Esophagus muscularis mucosa (tissue), 4 donors: ENCODE measurements at places on chromosomes 1 and 21. TPM values are rescaled to one million over a fixed set of nuclear protein-coding genes. Genes with fewer than 3 reads are reported as not detected.

DNA sequence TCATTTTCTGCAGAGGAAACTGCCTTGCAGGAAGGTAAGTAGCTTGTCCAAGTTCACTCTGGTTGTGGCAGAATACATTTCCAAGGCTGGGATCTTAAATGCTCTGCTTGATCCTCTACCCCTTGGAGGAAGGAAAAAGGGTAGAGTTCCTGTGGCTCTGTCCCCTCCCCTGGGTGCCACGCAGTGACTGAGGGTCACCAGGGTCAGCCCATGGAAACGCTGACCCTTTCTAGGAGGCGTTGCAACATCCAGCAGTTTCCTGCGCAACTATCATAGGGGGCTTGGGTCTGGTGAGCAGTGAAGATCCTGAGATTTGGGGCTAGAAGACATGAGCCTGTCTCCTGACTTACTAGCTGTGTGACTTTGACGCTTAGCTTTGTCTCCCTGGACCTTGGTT lies 29.4 kb upstream of the EPS8L3 start:
- peak overlapping the region; percentile 66 for H3K27ac ChIP-seq
- peaks cover 70% of the 10 kb centered on the region for H3K4me1 ChIP-seq
- no peak overlapping the region for H3K4me3 ChIP-seq
- no peaks in the 10 kb centered on the region for H3K27me3 ChIP-seq

GRCh38 chr1:67261680-67262079 lies 46.0 kb upstream of the IL12RB2 start:
- no peak overlapping the region for H3K27ac ChIP-seq
- no peaks in the 10 kb centered on the region for H3K27me3 ChIP-seq
- no peaks in the 10 kb centered on the region for H3K4me1 ChIP-seq
- no peak for DNase-seq
- no peaks in the 10 kb centered on the region for H3K36me3 ChIP-seq
- no peak overlapping the region for H3K4me3 ChIP-seq

- H3K36me3 ChIP-seq = no peaks in the 10 kb centered on the region
- H3K4me1 ChIP-seq = peaks cover 15% of the 10 kb centered on the region
- no peak overlapping the region for H3K27ac ChIP-seq
- H3K27me3 ChIP-seq = no peaks in the 10 kb centered on the region
- H3K4me3 ChIP-seq = no peak overlapping the region
- no peak for DNase-seq
These were observed 255.5 kb downstream of the CTH start for GRCh38 chr1:70666381-70667140.

DNA sequence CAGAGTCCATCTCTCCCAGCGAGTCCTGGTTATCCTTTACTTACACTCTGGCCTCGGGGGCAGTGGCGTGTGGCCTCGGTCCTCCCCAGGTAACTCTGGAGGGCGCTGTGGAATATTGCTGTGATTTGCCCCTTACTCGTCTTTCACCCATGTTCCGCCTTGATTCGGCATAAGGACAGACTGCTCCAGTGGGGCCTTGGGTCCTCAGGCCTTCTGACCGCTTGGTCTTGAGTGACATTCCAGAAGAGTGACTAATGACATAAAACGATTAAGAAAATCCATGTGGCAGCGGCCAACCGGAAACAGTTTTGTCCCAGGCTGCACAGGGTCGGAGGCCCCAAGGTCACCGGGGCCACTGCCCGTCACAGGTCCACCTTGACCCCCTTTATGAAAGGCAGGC lies 11.0 kb downstream of the ICMT start:
- peaks cover 31% of the 10 kb centered on the region for H3K4me1 ChIP-seq
- no peak overlapping the region for H3K4me3 ChIP-seq
- no peak for DNase-seq
- H3K36me3 ChIP-seq = peaks cover 73% of the 10 kb centered on the region

- H3K36me3 ChIP-seq = no peaks in the 10 kb centered on the region
- no peak overlapping the region for H3K4me3 ChIP-seq
- H3K27me3 ChIP-seq = no peaks in the 10 kb centered on the region
- H3K27ac ChIP-seq = no peak overlapping the region
These were observed 124.8 kb upstream of the LMO4 start for GRCh38 chr1:87203904-87204303.

GRCh38 chr1:83512373-83513193 lies 486.3 kb downstream of the TTLL7 start:
- no peak overlapping the region for H3K4me3 ChIP-seq
- peaks cover 34% of the 10 kb centered on the region for H3K4me1 ChIP-seq
- H3K27me3 ChIP-seq = no peaks in the 10 kb centered on the region
- no peaks in the 10 kb centered on the region for H3K36me3 ChIP-seq

GRCh38 chr1:202806845-202807450 lies 1.3 kb downstream of the KDM5B start:
- DNase-seq = no peak
- peak overlapping the region; percentile 89 for H3K27ac ChIP-seq
- H3K4me1 ChIP-seq = peaks cover 72% of the 10 kb centered on the region
- H3K27me3 ChIP-seq = no peaks in the 10 kb centered on the region

- no peak overlapping the region for H3K27ac ChIP-seq
- no peaks in the 10 kb centered on the region for H3K36me3 ChIP-seq
- no peak for DNase-seq
- no peaks in the 10 kb centered on the region for H3K27me3 ChIP-seq
- no peak overlapping the region for H3K4me3 ChIP-seq
These were observed 217.2 kb upstream of the C1orf105 start for GRCh38 chr1:172203135-172203823.

- H3K4me1 ChIP-seq = peaks cover 10% of the 10 kb centered on the region
- peaks cover 26% of the 10 kb centered on the region for H3K36me3 ChIP-seq
- no peak overlapping the region for H3K27ac ChIP-seq
- H3K4me3 ChIP-seq = no peak overlapping the region
- no peak for DNase-seq
- H3K27me3 ChIP-seq = no peaks in the 10 kb centered on the region
These were observed 6.7 kb downstream of the CSTB start for GRCh38 chr21:43769325-43769958.

- DNase-seq = no peak
- H3K36me3 ChIP-seq = no peaks in the 10 kb centered on the region
- no peaks in the 10 kb centered on the region for H3K27me3 ChIP-seq
These were observed 4.2 kb downstream of the NECTIN4 start for GRCh38 chr1:161085165-161085564.

- DNase-seq = no peak
- no peak overlapping the region for H3K4me3 ChIP-seq
- H3K27me3 ChIP-seq = no peaks in the 10 kb centered on the region
- no peaks in the 10 kb centered on the region for H3K36me3 ChIP-seq
- H3K27ac ChIP-seq = no peak overlapping the region
- no peaks in the 10 kb centered on the region for H3K4me1 ChIP-seq
These were observed 388.5 kb upstream of the B3GALT2 start for GRCh38 chr1:193574913-193575312.

DNA sequence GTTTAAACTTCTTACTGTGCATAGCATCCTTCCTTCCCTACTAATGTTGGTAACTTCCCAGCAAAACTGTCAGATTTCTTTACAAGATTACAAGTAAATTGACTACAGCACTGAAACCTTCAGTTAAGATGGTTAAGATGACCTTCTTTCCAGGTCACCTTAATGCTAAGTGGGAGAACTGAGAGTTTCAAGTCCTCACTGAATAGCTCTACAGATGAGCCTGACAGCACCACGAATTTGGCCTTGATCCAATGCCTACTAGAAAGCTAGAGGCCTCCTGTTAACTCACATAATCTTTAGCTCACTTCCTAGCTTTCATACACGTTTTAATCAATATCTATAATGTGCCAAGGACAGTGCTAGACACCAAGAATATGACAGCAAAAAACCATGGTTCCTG lies 276.0 kb upstream of the PLD5 start:
- no peak overlapping the region for H3K4me3 ChIP-seq
- H3K36me3 ChIP-seq = no peaks in the 10 kb centered on the region
- no peaks in the 10 kb centered on the region for H3K4me1 ChIP-seq
- no peak overlapping the region for H3K27ac ChIP-seq
- no peaks in the 10 kb centered on the region for H3K27me3 ChIP-seq
- no peak for DNase-seq

DNA sequence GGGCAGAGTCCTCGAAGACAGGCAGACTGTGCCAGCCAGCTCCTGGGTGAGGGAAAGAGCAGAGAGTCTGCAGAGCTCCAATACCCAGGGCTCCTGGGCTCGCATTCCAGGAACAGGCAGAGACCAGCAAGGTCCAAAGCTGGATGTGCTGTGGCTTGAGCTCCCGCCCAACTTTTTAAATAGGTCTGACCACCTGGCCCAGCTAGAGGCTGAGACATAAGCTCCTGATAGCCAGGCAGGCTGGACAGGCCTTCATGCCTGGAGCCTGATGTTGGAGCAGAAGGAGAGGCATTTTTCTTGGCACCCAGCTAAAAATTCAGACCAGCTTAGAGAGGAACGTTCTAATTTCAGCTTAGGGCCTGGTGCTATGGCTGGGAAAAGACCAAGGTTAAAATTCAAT lies 178.4 kb upstream of the TMEM51 start:
- H3K4me3 ChIP-seq = no peak overlapping the region
- no peak for DNase-seq
- no peaks in the 10 kb centered on the region for H3K27me3 ChIP-seq
- H3K36me3 ChIP-seq = no peaks in the 10 kb centered on the region
- H3K4me1 ChIP-seq = peaks cover 7% of the 10 kb centered on the region

DNA sequence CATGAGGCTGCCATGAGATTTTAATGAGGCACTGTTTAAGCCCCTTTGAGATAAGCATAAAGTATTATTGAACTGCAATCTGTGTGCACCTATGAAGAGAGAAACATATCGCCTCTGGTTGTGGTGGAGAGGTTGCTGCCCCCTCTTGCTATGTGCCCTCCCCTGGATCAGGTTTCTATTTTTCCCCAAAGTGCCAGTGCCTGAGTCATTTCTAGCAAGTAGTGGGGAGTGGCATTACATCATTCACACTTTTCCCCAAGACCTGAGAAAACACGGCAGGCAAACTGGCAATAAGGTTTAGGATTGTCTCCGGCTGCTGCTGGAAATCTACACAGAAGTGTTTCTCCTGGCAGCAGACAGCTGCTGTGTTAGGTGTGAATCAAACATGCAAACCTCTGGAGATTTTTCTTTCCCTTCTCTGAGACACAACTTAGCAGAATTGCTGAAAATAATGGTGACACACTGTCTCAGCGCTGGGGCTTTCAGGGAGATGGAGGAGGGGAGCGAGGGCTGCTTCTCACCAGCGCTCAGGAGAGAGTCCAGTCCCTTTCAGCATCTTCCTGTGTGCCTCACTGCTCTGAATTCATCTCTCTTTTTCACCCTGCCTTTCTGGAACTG lies 13.7 kb upstream of the RGS16 start:
- no peaks in the 10 kb centered on the region for H3K27me3 ChIP-seq
- H3K4me3 ChIP-seq = no peak overlapping the region
- H3K36me3 ChIP-seq = no peaks in the 10 kb centered on the region
- H3K4me1 ChIP-seq = peaks cover 35% of the 10 kb centered on the region
- no peak for DNase-seq
- peak overlapping the region; percentile 26 for H3K27ac ChIP-seq

- no peaks in the 10 kb centered on the region for H3K4me1 ChIP-seq
- DNase-seq = no peak
- H3K27me3 ChIP-seq = no peaks in the 10 kb centered on the region
- no peak overlapping the region for H3K4me3 ChIP-seq
- H3K36me3 ChIP-seq = no peaks in the 10 kb centered on the region
These were observed 17.0 kb downstream of the MX2 start for GRCh38 chr21:41378849-41379248.

GRCh38 chr1:31744165-31744888 lies 19.8 kb downstream of the ADGRB2 start:
- H3K4me3 ChIP-seq = no peak overlapping the region
- H3K27me3 ChIP-seq = no peaks in the 10 kb centered on the region
- DNase-seq = no peak
- H3K36me3 ChIP-seq = no peaks in the 10 kb centered on the region
- peaks cover 20% of the 10 kb centered on the region for H3K4me1 ChIP-seq

- H3K4me1 ChIP-seq = peaks cover 3% of the 10 kb centered on the region
- no peak for DNase-seq
- H3K27me3 ChIP-seq = no peaks in the 10 kb centered on the region
- no peak overlapping the region for H3K4me3 ChIP-seq
- no peaks in the 10 kb centered on the region for H3K36me3 ChIP-seq
These were observed 42.5 kb downstream of the PRDM16 start for GRCh38 chr1:3111348-3112021.

DNA sequence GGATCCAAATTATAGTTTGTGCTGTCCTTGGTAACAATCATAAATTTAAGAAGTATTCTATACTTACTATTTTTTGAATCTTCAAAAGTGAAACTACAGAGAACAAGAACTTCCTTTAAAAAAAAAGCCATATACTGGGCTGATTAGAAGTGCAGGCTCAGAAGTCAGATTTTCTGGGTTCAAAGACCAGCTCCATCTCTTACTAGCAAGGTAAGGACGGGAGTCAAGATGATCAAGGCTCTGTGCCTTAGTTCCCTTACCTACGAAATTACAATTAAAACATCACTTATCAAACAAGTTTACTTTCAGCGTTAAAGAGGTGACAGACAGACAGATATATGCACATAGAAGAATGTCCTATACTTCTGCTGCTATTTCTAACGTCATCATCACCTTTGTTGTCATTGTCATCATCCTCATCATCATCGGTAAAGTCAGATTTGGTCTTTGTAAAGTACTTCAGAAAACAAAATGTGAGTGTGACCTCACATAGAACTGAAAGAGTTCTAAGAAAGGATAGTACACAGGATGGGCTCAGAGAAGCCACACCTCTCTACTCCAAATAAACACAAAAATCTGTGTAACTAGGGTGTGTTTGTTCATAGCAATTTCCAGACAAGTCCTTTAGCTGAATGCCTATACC lies 178.7 kb downstream of the VAV3 start:
- H3K36me3 ChIP-seq = no peaks in the 10 kb centered on the region
- no peaks in the 10 kb centered on the region for H3K27me3 ChIP-seq
- no peak overlapping the region for H3K27ac ChIP-seq
- no peak overlapping the region for H3K4me3 ChIP-seq
- H3K4me1 ChIP-seq = peaks cover 10% of the 10 kb centered on the region

GRCh38 chr1:155012776-155013602 lies 10.4 kb downstream of the ZBTB7B start:
- DNase-seq = no peak
- no peak overlapping the region for H3K4me3 ChIP-seq
- peaks cover 49% of the 10 kb centered on the region for H3K4me1 ChIP-seq
- H3K27me3 ChIP-seq = no peaks in the 10 kb centered on the region
- H3K27ac ChIP-seq = peak overlapping the region; percentile 56
- peaks cover 39% of the 10 kb centered on the region for H3K36me3 ChIP-seq

GRCh38 chr1:151526735-151527525 lies 13.2 kb upstream of the TUFT1 start:
- no peak overlapping the region for H3K4me3 ChIP-seq
- no peaks in the 10 kb centered on the region for H3K36me3 ChIP-seq
- no peaks in the 10 kb centered on the region for H3K27me3 ChIP-seq
- H3K4me1 ChIP-seq = no peaks in the 10 kb centered on the region
- no peak for DNase-seq

The C1QTNF12 gene
- total RNA-seq = not detected

The LRRC39 gene
- total RNA-seq = 0.50 TPM

The CD1E gene
- not detected for total RNA-seq

The CFAP141 gene
- not detected for total RNA-seq

The OLIG2 gene
- not detected for total RNA-seq

The PLA2G2C gene
- 0.42 TPM for total RNA-seq

The SYNC gene
- total RNA-seq = 189 TPM

The LEMD1 gene
- not detected for total RNA-seq
